Right atrium auricular region (tissue), 2 donors: ENCODE measurements at places on chromosomes 7 and 10. TPM values are rescaled to one million over a fixed set of nuclear protein-coding genes. Genes with fewer than 3 reads are reported as not detected.

DNA sequence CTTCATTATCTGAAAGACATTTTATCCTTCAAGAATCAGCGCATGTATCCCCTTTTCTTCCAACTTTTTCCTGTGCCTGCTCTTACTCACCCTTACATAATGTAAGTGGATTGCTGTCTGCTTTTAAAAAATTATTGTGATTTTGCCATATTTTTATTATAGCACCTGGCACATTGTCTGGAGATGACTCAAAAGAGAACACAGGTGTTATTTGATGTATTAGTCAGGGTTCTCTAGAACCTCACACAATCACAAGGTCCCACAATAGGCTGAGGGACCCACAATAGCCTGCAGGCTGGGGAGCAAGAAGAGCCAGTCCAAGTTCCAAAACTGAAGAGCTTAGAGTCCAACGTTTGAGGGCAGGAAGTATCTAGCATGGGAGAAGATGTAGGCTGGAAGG, 390.0 kb downstream of the EXOC4 start:
- no peak for DNase-seq
- no peaks in the 10 kb centered on the region for H3K4me1 ChIP-seq
- H3K4me3 ChIP-seq, result no peak overlapping the region
- no peaks in the 10 kb centered on the region for H3K36me3 ChIP-seq
- no peaks in the 10 kb centered on the region for H3K27me3 ChIP-seq

- no peak overlapping the region for H3K4me3 ChIP-seq
- no peaks in the 10 kb centered on the region for H3K36me3 ChIP-seq
- H3K4me1 ChIP-seq, result no peaks in the 10 kb centered on the region
- H3K27me3 ChIP-seq, result no peaks in the 10 kb centered on the region
- DNase-seq, result no peak
Measured at GRCh38 chr7:12674861-12675260, 12.6 kb upstream of the ARL4A start.

GRCh38 chr7:101628522-101628921, 574 bp downstream of the MYL10 start:
- no peaks in the 10 kb centered on the region for H3K4me1 ChIP-seq
- no peaks in the 10 kb centered on the region for H3K36me3 ChIP-seq
- no peaks in the 10 kb centered on the region for H3K27me3 ChIP-seq
- DNase-seq, result no peak

Gene SFTPA1
- not detected for total RNA-seq

Gene OR6B1
- not detected for total RNA-seq
